ENCODE measurements at places on chromosomes 4 and X. TPM values are rescaled to one million over a fixed set of nuclear protein-coding genes. Genes with fewer than 3 reads are reported as not detected.

The CXCL11 gene
- total RNA-seq: 0.68 TPM

The GPR50 gene
- total RNA-seq: not detected

The NPY1R gene
- under 0.01 TPM for total RNA-seq

The SPANXC gene
- not detected for total RNA-seq

The PNMA5 gene
- not detected for total RNA-seq

Data from nasal cavity respiratory epithelium epithelial cell of viscerocranial mucosa (primary cell).